ENCODE measurements at places on chromosomes 4 and X.

DNA sequence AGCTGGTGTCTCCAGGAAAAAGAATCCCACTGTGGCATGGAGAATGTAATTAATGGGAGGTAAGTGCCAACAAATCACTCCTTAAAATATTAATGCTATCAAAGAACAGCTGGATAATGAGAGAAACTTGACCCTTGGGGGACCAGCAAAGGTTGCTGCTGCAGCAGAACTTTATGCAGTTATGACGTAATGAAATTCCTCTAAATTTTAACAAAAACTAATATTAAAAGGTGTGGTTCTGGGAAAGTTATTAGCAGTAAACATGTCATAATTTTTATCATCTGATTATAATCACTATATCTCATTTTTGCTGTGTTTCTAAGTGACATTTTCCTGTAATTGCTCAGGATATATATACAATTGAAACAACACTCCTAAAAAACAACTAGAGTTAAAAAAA lies 1.7 kb upstream of the SHISA3 start:
- no peak for DNase-seq

DNA sequence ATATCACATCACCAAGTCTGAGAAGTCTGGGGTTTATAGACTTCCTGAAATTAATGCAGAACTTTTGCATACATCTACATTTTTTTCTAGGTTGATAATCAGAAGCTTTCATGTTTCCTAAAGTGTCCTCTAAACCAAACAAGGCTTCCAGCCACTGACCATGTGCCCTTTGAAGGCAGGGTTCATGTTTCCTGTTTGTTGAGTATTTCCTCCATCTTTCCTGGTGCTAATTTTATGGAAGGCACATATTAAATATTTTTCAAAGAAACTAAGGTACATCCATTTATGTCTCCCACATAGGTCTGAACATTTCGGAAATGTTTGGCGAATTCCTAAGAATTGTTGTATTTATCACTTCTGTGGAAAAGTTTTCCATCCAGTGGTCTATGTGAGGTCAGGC lies 5.6 kb downstream of the GALNT7 start:
- no peak for DNase-seq

GRCh38 chr4:20735931-20736330 lies 35.7 kb downstream of the PACRGL start:
- no peak for DNase-seq

GRCh38 chr4:156620786-156621185 lies 350.8 kb downstream of the PDGFC start:
- DNase-seq: no peak

DNA sequence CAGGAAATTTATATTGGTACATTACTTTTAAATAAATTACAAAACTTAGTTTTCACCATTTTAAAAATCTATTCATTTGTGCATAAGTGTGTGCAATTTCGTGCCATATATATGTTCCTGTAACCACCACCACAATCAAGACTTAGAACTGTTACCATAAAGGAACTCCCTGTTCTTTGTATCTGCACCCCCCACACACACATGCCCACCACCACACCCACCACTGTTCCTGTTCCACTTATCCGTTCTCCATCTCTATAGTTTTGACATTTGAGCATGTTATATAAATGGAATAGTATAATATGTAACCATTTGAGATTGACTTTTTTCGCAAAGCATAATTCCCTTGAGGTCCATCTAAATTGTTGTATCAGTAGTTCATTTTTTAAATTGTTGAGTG lies 73.7 kb downstream of the TAF1 start:
- DNase-seq: peak; percentile 54

GRCh38 chr4:125010796-125011503 lies 298.4 kb upstream of the ANKRD50 start:
- no peak for DNase-seq

DNA sequence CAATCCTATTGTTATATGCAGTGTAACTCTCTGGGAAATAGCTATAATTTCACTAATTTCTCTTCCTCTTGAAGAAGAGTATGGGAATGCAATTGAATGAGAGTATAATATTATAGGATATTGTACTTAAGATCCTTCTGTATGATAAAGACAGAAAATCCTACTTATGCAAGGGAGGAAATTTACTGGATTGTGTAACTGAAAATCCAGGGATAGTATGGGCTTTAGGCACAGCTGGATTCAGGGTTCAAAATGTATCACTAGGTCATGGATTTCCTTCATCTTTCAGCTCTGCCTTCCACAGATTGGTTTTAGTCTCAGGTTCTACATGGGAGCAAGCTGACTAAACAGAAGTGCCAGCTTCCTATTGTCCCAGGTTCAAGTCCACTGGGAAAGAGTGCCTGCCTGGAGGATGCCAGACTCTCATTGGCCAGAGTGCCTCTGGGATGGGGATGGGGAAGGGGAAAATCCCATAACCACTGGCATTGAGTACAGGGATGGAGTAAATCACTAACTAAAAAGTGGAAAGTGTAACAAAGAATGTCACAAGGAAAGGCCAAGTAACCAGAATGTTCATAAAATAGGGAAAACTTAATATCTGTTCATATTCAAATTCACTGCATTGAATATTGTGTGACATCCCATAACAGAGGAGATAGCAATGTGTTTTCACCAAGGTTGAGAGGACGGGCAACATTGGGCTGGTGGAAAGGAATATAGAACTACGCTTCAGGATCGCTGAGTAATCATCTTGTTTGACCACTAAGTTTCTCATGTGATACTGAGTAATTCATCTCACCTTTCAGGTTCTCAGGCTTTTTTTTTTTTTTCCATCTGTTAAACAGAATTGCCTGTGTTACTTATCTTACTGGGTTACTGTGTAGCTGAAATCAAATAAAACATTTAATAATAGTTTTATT lies 75.7 kb downstream of the ANXA3 start:
- DNase-seq: no peak

DNA sequence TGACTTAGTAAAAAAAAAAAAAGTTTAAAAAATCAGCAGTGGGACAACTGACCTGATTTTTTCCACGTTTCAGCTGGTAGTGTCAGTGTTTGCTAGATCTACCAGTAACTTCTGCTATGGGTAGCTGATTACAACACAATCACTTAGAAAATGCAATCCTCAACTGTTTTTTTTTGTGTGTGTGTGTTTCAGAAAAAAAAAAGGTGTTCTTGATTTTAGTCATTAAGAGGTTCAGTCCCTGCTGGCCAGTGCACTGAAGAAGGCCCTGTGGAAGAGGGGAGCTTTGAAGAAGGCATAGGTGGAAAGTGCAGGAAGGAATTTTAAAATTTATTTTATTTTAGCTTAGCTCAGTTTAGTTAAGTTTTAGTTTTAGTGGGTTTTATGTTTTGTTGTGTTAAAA lies 46.9 kb downstream of the SH2D1A start:
- DNase-seq: no peak

DNA sequence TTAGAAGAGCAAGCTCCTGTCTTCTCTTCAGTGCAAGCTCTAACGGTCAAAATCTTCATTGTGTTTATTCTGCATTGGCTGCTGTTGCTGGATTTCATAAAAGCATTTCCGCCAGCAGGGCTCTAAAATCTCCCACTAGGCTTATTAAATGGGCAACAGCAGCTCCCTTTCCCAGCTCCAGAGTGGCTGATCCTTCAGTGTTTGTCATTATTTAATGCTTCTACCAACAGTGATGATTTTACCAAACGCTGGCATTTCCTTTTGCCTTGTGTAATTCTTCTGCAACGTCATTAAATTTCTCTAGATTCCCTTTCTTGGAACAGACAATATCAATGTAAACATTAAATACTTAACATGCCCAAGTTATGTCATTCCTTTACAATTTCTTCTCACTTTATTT lies 20.1 kb downstream of the SLC7A11 start:
- no peak for DNase-seq

DNA sequence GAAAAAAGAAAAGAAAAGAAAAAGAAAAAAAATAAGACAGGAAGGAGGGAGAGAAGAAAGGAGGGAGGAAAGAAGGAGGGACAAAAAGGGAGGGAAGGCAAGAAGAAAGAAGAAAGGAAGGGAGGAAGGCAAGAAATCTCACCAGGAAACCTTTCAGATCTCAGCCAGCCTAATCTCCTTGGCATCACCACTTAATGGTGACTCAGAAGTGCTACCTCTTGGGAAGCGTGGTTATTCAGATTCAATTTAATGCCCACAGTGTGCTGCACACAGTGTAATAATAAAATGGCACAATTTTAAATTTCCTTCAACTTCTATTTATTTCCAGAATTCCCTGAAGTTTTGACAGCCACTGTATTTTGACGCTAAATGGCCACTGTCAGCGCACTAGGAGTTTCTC lies 50.3 kb downstream of the DKK2 start:
- no peak for DNase-seq

- DNase-seq: no peak
Observed at GRCh38 chr4:57065730-57066482, 44.3 kb downstream of the IGFBP7 start.

DNA sequence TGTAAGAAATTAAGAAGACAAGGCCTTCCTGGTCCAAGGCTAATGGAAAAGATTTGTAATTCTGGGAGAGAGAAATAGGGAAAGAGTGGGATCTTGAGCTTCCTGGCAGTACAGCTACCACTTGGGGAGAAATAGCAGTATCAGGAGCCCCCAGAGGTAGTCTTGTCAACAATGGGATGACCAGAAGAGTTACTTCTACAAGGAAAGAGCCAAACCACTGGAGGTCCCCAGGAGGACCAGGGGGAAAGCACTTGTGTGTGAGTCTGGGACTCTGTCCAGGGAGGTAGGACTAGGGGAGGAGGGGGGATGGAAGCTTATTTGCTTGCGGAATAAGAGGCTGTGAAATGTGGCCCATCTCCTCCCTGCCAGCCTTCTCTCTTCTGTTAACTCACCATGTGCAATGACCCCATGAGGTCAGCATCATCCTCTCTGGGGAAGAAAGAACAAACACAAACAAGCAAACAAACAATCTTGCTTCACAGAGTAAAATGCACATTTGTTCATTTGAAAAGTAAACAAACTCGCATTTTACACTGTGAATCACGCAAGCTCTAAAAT lies 160.1 kb downstream of the STK32B start:
- DNase-seq: no peak

GRCh38 chr4:8855818-8856245 lies 15.8 kb downstream of the HMX1 start:
- DNase-seq: no peak

DNA sequence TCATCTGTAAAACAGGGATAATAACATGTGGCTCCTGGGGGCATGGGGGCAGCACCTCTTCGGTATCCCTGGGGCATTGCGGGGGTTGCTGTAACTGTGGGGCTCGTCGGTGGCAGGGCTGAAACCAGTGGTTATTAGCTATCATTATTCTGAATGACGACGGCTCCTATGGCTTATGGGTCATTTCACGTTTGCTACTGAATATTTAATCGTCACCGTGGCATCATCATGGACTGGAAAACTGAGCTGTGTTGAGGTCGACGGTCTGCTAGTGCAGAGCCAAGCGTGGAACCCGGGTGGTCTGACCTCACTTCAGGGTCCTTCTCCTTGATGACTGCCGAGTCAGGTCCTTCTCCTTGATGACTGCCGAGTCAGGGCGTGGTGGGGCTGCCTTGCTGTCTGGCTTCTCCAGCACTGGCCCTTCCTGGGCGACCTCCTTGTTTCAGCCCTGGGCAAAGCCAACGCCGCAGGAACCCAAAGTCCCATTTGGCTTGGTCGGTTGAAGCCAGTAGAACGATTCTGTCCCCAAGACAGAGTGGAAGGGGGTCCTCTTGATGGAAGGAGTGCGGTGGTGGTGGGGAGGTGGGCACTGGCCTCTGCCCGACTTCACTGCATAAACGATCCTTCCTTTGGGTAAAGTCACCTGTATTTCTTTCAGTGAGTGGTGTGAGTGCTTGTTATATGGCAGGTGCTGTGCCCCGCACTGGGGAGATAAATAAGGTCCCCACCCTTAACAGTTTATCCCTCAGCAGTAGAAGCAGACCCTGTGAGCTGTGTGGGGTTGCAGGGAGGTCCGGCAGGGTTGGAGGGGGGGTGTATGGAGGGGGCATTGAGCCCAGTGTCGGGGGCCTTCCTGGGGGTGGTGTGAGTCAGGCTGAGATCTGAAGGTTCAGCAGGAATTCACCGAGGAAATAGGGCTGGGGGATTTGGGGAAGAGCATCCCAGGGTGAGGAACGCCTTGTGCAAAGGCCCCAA lies 40.8 kb downstream of the PSAPL1 start:
- no peak for DNase-seq

DNA sequence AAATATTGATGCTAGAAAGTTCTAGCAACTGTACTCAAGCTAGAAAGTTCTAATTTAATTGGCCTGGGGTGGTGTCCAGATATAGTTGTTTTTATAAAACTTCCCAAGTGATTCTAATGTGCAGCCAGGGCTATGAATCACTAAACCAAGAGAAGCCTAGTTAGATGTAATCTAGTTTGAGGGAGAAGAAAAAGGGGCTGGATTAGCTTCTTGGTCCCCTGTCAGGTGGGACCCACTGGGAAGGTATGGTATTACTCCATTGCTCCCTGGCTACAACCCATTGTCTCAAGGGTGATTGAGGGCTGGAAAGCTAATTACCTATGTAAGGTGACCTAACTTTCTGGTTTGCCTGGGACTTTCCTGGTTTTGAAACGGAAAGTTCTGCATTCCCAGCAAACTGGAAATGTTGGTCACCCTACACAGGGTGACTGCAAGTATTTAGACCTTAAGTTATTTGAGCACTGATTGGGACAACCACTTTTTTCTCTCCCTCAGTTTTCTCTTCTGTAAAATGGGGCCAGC lies 23.9 kb upstream of the MSN start:
- DNase-seq: no peak

DNA sequence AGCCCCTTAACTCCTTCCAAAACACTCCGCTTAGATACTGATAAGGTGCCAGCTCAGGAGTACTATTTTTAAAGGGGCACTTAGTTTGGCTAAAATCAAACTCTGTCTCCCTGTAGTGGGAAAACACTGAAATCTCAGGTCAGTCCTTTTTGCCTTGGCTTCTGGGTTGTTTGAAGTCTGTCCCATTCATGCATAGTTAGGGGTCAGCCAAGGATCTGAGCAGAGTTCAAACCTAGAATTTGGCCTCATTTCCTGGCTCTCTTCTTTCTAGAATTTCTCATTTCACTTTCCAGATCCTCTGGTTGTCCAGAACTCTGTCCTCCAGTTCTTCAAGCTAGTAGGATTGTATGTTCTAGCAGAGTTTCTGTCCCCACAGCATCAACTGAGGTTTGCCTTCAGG lies 31.5 kb downstream of the NAT8L start:
- DNase-seq: no peak

All from head of caudate nucleus (tissue), 42 donors.